Lower leg skin (tissue), 4 donors: ENCODE measurements at places on chromosomes 1 and 21.
A peak's percentile ranks its signal among the peaks of the same experiment; 100 is the strongest.

GRCh38 chr1:233340966-233341516 lies 13.5 kb downstream of the MAP3K21 start:
- DNase-seq = no peak

GRCh38 chr1:23481026-23481597 lies 2.9 kb downstream of the ASAP3 start:
- DNase-seq = no peak

- no peak for DNase-seq
These were observed 11.3 kb downstream of the C1orf116 start for GRCh38 chr1:207021139-207021861.

DNA sequence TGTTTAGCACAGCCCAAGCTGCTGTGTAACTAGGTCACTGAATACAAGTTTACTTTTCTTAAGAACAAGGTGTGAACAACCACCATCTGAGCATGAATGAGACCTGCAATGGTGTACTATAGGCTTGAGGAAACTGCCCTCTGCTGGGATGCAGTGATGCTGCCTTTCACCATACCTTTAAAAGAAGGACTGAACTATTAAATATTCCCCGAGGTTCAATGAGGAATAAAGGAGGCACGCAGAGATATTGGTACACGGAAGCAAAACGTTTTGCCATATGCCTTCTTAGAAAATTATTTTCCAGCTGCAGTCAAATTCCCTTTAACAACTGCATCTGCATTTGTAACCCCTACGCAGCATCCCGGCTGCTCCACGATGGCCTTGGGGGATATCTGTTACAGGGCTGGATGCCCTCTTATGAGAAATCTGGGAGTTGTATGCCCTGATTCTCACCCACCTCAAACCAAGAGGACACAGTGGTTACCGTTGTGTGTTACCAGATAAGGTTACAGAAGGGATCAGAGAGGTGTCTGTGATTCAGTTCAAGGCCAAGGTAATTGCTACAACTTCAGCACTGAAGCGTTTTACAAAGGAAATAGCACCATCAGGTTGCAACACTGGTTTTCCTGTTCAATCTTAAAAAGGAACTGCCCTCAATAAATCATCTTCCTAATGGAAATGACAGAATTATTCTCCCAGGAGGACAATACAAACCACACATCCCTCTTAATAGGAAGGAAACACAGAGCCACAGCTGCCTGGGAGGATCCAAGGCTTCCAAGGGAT lies 470.5 kb downstream of the LTN1 start:
- no peak for DNase-seq

GRCh38 chr1:115303364-115303763 lies 34.7 kb downstream of the NGF start:
- no peak for DNase-seq

GRCh38 chr1:15633756-15634420 lies 16.6 kb downstream of the DDI2 start:
- no peak for DNase-seq

DNA sequence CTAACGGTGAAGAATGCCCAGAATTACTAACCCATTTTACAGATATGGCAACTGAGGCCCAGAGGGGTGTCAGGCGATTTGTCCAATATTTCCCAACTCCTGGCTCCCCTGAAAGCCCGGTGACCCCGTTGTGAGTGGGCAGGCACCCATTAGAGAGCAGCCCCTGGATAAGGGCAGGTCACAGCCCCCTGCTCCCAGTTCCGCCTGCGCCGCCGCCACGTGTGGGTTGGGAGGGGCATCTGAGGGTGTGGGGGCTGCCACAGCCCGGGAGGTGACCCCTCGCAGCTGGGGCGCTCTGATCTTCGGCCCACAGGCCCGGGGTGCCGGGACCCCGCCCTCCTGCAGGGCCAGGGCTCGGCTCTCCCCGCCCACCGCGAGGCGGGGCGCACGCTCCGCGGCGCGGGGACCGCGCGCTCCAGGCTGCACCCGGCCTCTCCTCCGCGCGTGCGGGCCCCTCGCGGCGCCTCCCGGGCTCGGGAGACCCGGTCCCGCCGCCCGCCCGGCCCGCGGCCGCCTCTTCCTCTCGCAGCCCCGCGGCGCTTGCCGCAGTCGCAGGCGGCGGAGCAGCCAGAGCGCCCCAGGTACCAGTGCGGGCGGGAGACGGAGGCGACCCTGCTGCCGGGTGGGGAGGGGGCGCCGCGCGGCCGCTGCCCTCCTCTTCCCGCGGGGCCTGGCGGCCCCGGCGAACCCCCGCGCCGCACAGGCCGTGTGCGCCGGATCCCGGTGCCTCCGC lies at the start of gene HTR6:
Gene HTR6, plus strand, starts transcription at position 423 of the 733 bp plus-strand sequence. CDS start 879 bp downstream, outside the sequence.
- no peak for DNase-seq

- no peak for DNase-seq
These were observed 58.4 kb downstream of the FHAD1 start for GRCh38 chr1:15305468-15305770.

DNA sequence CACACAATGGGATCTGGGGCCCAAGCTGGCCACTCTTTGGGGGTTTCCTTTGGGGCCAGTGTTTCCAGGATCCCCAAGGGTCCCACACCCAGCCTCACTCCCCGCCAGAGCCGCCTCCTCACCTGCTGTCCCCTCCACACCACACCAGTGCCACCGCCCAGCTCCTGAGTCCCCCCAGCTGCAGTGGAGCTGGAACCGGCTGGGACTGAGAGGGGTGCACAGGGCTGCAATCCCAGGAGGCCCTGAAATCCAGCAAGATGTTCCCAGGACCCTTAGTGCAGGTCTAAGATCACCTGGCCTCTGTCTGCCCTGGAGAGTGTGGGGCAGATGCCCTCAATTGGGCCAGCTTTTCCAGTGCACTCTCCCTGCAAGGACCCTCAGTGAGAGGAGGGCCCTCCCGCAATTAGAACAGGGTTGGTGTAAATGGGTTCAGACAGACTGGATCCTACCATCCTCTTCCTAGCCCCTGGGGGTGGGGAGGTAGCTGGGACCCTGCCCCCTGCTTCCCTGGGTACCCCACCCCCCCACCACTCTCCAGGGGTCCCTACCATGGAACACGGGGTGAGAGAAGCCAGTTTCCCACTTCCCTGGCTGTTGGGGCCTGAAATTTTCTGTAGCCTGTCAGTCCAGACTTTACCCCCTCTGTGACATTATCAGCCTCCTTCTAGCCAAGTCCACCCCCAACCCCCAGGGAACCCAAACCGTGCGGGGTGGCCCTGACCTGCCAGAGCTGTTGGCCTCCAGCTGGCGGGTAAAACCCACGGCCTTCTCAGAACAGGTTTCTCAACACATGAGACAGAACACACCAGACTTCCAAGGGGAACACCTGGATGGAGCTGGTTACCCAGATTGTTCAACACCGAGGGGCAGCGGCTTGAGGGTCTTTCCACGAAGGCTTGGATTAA lies 7.0 kb downstream of the KRTAP10-12 start:
- DNase-seq = no peak

DNA sequence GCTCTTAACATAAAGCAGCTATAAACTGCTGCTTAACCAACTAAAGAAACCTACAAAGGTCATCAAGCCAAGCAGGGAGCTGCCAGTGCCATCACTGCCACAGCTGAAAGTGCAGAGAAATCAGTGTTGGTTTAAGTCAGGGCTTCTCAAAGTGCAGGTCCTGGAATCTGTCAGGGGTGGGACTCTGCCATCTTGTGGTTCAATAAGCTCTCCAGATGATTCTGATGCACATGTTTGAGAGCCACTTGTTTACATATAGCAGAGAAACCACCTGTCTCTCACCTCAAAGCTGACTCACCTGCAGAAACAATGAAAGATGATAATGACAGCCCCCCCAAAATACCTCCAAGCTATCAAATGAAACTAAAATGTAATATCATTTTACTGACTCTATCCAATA lies 49.3 kb downstream of the SH3GLB1 start:
- no peak for DNase-seq

- peak; percentile 65 for DNase-seq
These were observed 553.0 kb downstream of the PTPRU start for GRCh38 chr1:29789221-29789909.

GRCh38 chr1:186564582-186564981 lies 103.7 kb upstream of the PDC start:
- no peak for DNase-seq

DNA sequence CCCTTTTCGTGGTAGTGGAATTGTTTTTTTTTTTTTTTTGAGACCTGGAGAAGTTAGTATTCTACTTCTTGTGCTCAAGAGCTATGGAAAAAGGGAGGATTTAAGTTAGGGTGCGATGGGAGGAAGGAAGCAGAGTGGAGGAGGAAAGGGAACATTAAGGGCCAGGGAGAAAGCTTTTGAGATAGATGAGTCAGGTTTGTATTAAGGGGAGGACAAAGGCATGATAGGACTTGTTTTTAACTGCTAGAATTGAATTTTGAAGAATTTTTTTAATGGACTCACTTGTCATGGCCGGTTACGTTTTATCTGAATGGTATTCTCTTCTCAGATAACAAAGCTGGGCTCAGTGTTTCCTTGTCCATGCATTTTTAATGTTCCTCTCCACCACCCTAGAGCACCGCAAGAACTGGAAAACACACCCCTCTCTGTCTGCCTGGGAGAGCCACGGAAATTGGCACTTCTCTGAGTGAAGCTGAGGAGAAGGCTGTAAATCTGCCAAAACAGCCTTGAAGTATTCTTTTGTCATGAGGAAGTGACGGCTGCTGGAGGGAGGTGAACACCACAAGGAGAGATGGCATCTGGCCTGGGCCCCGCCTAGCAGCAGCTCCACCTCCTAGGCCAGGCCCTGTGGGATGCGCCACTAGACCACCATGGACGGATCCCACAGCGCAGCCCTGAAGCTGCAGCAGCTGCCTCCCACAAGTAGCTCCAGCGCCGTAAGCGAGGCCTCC lies 3.5 kb downstream of the NIPAL3 start:
- DNase-seq = no peak

GRCh38 chr1:237975903-237976302 lies 85.2 kb upstream of the ZP4 start:
- DNase-seq = no peak

DNA sequence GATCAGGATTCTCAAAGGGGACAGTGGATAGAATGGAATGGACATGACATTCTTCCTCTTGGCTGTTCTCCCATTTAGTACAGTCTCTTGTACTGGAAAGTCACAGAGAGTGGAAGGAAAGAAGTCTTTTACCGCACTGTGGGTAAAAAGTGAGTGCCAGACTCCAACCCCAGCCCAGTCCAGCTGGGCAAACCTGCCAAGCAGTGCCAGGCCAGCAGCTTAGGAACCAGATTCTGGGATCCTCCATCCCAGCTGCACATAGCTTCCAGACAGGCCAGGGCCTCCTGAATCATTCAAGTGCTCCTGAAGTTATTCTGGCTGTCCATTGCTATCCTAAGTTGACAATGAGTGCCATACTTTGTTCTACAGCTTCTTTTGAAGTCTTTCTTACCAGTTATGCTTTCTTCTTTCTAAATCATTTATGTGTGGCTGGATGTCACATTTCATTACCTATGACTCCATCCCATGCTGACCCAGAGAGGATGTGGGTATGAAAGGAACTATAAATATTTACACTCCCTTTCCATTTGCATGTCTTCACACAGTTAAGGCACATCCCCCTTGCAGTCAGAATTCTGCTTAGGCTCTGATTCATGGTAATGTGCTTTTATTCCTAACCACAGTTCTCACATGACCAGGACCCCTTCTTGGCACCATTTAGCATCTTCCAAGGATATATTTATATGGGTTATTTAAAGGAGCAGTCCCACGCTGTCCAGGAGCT lies 88.9 kb downstream of the AK5 start:
- DNase-seq = no peak
